ENCODE measurements at places on chromosomes 3 and 15. TPM values are rescaled to one million over a fixed set of nuclear protein-coding genes. Genes with fewer than 3 reads are reported as not detected.

Gene RCCD1
- 11.0 TPM for total RNA-seq

Gene MAN2A2
- total RNA-seq: 45.9 TPM

Gene ZCWPW2
- 1.1 TPM for total RNA-seq

Gene ADAMTS7
- 37.3 TPM for total RNA-seq

Gene TUSC7
- not detected for total RNA-seq

Gene KLHL6
- total RNA-seq: 3.5 TPM

Gene SLC28A2
- 0.23 TPM for total RNA-seq

Gene ACKR2
- total RNA-seq: 6.4 TPM

Gene CNTN6
- 4.6 TPM for total RNA-seq

Gene TOPAZ1
- not detected for total RNA-seq

Gene FAM107A
- total RNA-seq: 4.3 TPM

Gene FBXO40
- 1.5 TPM for total RNA-seq

Gene AP3B2
- total RNA-seq: 2.1 TPM
